Activated naive CD4-positive, alpha-beta T cell treated with anti-CD3 and anti-CD28 coated beads for 36 hours (primary cell): ENCODE measurements at places on chromosomes 2 and 18. TPM values are rescaled to one million over a fixed set of nuclear protein-coding genes. Genes with fewer than 3 reads are reported as not detected.

GRCh38 chr2:219824996-219825395 is 197.6 kb downstream of the SLC4A3 start:
- peaks cover 5% of the 10 kb centered on the region for H3K27me3 ChIP-seq
- no peak overlapping the region for H3K4me3 ChIP-seq
- H3K36me3 ChIP-seq, result no peaks in the 10 kb centered on the region
- H3K27ac ChIP-seq, result no peak overlapping the region

DNA sequence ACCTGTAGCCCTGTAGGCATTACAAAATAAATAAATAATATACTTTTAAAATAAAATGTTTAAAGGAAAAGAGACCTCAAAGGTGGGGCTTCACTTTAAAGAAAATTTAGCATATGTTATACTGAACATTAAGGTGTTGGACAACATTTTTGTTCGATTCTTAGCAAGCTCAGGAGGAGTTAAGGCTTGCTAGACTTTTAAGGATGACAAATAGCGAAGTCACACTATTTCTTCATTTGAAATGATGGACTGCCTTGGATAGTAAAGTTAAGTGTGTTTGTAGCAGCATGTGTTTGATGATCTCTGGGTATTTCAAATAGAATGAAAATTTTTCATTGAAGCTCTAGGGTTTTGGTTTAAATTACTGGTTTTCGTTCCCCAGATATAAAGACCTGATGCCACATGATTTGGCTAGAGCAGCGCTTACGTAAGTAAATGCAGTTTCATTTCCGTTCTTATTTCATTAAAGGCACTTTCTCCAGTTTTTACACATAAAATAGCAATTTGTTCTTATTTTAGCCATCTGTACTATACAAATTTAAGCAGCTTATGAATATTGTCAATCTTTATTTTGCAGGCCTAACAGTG is 24.9 kb downstream of the HADHB start:
- H3K27me3 ChIP-seq, result no peaks in the 10 kb centered on the region
- peaks cover 6% of the 10 kb centered on the region for H3K36me3 ChIP-seq
- H3K4me1 ChIP-seq, result peaks cover 16% of the 10 kb centered on the region
- H3K4me3 ChIP-seq, result no peak overlapping the region

UNC80 gene
- total RNA-seq, result not detected

- H3K27ac ChIP-seq, result no peak overlapping the region
- H3K36me3 ChIP-seq, result no peaks in the 10 kb centered on the region
- H3K27me3 ChIP-seq, result peaks cover 5% of the 10 kb centered on the region
Measured at GRCh38 chr2:88423733-88424132, 28.8 kb downstream of the FOXI3 start.

- H3K4me3 ChIP-seq, result no peak overlapping the region
- H3K27ac ChIP-seq, result no peak overlapping the region
- DNase-seq, result no peak
- H3K27me3 ChIP-seq, result no peaks in the 10 kb centered on the region
Measured at GRCh38 chr18:79961527-79962291, 2.7 kb upstream of the HSBP1L1 start.

DNA sequence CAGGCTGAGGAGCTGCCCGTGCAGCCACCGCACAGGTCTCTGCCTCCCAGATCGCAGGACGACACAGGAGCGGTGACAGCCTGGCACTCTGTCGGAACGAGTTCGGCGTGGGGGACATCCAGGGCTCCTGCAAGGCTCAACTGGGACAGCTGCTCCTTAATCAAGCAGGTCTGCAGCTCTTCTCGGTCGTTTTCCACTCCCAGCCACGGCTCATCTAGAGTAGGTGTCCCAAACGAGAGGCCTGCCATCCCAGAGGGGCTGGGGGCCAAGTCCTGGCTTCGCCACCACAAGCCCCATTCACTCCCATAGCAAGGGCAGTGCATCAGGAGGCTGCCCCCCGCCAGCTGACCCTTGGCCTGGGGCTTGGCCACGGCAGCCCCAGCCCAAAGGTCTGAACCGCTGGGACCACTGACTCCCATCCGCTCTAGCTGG is 22.5 kb downstream of the PASK start:
- H3K27me3 ChIP-seq, result no peaks in the 10 kb centered on the region
- no peak overlapping the region for H3K4me3 ChIP-seq
- H3K4me1 ChIP-seq, result peaks cover 30% of the 10 kb centered on the region
- H3K27ac ChIP-seq, result peak overlapping the region; percentile 97
- DNase-seq, result no peak

DNA sequence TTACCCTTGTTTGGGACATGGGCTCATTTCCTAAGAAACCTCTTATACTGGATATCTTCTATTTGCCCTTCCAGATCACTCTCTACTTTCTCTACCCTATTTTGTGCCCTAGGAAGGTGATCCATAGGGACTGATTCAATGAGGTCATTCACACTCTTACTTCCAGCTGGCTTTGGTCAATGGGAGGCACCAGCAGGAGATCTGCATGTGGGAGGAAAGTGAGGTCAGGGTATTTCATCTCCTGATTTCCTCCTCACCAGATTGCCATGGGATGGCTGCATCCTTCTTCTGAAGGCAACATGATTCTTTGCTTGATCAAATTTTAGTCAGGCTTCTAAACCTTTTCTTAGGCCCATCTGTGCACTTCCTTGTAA is 15.2 kb downstream of the M1AP start:
- H3K36me3 ChIP-seq, result no peaks in the 10 kb centered on the region
- no peaks in the 10 kb centered on the region for H3K4me1 ChIP-seq
- H3K27ac ChIP-seq, result no peak overlapping the region
- no peak overlapping the region for H3K4me3 ChIP-seq
- H3K27me3 ChIP-seq, result no peaks in the 10 kb centered on the region
- no peak for DNase-seq

DNA sequence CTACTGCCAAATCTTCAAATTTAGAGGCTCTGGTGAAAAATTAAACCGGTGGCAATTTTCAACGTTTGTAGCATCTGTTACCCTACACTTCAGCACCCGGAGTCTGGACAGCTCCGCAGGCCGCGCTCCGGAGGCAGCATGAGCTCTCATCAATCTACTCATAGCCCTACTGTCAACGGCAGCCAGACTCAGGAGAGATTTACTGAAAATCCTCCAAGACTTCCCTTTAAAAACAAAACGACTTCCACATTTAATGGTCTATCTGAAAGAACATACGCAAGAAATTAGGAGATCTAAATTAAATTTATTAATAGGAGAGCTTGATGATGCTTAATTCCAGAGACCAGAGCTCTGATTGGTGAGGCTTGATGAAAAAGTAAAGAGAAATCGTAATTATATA is 970 bp upstream of the ADCYAP1 start:
- no peaks in the 10 kb centered on the region for H3K36me3 ChIP-seq
- H3K27ac ChIP-seq, result no peak overlapping the region
- DNase-seq, result peak; percentile 72
- peaks cover 70% of the 10 kb centered on the region for H3K27me3 ChIP-seq
- no peak overlapping the region for H3K4me3 ChIP-seq

DNA sequence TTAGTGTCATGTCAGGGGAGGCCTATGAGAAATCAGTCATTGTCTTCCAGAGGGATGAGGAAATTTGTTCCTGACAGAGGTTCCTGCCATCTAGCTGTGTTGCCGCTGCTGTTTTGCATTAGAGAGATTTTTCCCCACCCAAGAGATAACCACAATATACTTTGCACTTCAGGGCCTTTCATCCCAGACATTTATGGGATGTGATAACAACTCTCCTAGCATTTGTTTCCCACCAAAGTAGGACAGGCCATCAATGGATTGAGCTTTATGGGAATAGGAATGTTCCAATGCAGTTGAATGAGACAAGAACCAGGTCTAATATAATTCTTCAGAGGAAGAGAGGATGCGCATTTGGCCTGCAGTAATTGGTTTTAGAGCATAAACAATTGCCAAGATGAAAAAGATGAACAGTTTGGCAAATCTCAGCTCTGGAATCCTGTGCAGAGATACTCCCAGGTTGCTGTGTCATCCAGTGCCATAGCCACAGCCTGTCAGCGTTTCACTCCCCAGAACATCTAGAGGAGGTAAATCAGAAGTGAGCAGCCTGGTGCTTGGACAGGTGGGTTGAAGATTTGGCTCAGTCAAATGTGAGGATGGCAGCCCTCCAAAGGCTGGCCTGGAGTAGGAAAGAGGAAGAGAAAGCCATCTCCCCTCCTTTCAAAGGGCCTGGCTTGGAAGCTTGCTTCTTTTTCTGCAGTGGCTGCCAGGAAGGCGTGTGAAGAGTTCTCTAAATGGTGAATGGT is 93.7 kb upstream of the SETBP1 start:
- no peak overlapping the region for H3K4me3 ChIP-seq
- no peaks in the 10 kb centered on the region for H3K36me3 ChIP-seq

- H3K27me3 ChIP-seq, result no peaks in the 10 kb centered on the region
- no peak for DNase-seq
- H3K36me3 ChIP-seq, result no peaks in the 10 kb centered on the region
- H3K4me3 ChIP-seq, result no peak overlapping the region
Measured at GRCh38 chr2:86012007-86012712, 93.5 kb downstream of the POLR1A start.

CREG2 gene
- total RNA-seq, result not detected

LIPT1 gene
- total RNA-seq, result 8.1 TPM

GRCh38 chr2:40287773-40288172 is 164.1 kb downstream of the SLC8A1 start:
- no peak overlapping the region for H3K4me3 ChIP-seq
- DNase-seq, result no peak
- no peaks in the 10 kb centered on the region for H3K36me3 ChIP-seq
- no peaks in the 10 kb centered on the region for H3K4me1 ChIP-seq
- no peak overlapping the region for H3K27ac ChIP-seq
